Activated effector memory CD4-positive, alpha-beta T cell treated with anti-CD3 and anti-CD28 coated beads, Interleukin-2, amount 50 U/mL, for 16 hours (primary cell): ENCODE measurements at places on chromosomes 4 and X.

- DNase-seq, result no peak
Measured at GRCh38 chrX:129039176-129039575, 484.1 kb downstream of the SMARCA1 start.

DNA sequence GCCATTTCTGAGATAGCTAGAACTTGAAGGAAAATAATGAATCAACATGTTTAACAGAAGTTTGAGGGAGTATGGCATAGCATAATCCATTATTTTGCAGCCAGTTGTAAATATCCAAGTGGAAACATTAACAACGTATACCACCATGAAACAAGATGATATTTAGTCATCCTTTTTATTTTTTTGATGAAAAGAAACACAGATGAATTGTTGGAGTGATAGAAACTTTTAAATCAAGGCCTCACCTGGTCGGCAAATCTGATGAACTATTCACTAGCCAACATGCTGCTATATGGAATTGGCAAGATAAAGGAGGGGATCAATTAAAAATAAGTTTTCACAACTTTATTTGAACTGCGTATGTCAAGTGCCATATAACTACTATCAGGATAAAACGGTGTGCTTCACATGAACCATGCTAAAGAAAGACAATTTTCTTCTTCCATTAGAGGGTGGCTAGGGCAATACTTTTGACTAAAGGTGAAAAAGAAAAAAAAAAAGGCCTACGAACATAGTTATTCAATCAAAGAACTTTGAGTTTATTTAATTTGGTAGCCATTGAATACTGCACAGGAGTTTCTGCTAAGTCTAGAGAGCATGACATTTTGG is 510.7 kb downstream of the SPOCK3 start:
- DNase-seq, result no peak

GRCh38 chr4:52912608-52913007 is 50.5 kb downstream of the RASL11B start:
- no peak for DNase-seq

GRCh38 chrX:40300286-40300890 is 202.6 kb upstream of the BCOR start:
- peak; percentile 71 for DNase-seq

DNA sequence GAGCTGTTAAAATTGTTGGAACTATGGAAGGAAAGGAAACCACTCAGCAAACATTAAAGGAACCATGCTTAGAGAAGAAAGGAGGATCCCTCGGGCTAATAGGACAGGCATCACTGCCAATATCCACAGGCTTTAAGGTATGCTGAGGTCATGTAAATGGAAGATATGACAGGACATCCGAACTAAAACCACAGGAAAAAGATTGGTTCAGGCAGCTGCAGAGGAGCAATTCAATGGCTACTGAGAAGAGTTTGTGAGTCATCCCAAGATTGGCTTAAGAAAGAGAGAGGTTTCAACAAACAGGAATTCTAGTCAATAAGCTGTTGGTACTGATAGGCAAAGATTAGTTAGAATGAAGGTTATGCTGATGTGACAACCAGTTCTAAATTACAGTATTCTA is 106.4 kb upstream of the FAM241A start:
- no peak for DNase-seq

DNA sequence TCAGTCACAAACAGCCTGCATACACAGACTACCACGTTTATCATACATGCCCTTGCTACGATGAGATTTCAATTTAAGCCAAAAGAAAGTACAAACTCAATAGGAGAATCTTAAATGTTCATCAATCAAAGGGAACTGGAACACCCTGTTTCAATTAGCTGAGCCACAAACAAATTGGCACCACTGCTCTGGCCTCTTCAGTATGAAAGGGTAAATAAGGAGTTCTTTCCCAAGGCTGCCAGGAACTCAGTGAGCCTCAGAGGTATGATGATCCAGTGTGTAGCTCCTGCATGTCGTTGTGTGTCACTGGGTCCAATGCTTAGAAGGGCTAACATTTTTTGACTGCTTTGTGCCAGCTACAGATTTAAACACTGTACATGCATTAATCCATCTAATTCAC is 5.4 kb downstream of the RNF150 start:
- DNase-seq, result no peak

DNA sequence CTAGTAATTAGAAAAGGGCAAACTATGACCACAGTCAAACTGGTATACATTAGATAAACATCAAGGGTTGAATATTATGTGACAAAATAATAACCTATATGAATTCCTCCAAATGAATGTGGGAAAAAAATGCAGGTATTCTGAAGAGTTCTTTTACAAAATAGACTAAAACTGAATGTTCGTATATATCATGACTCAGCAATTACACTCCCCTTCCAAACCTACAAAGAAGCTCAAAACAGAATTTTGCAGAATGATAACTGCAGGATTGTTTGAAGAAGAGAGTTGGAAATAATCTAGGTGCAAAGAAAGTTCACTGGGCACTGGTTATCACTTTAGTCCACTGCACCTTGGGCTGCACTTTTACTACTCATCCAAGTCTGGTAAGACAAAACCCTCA is 134.1 kb downstream of the GABRG1 start:
- no peak for DNase-seq

GRCh38 chr4:106369456-106370060 is 980 bp upstream of the GIMD1 start:
- no peak for DNase-seq

DNA sequence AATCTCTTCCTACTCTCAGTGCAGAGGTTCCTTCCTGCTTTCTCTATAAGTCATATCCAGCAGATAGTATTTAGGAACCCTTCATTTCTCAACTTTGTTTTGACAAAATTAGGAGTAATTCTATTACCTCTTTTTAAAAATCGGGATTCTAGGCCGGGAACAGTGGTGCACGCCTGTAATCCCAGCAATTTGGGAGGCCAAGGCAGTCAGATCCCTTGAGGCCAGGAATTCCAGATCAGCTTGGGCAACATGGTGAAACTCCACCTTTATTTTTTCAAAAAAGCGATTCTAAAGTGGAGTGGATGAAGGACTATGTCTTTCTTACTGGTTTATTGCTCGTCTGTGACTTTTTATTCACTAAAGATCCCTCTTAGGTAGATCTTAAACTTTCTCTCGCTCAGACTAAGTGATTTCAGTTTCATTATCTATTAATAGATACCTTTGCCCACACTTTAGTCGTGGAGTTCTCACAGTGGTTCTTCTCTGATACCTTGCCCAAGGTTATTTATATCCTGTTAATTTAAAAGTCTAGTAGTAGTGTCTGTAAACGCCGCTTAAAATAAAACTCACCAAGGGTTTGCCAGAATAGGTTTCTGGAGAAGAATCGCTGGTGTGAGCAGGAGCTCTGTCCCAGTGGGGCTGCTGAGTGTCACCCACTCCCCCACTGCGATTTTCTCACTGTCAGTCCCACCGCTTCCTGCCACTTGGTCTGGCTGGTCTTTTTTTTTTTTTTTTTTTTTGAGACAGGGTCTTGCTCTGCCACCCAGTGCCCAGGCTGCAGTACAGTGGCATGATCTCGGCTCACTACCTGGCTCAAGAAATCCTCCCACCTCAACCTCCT is 27.0 kb upstream of the TMEM131L start:
- peak; percentile 69 for DNase-seq

DNA sequence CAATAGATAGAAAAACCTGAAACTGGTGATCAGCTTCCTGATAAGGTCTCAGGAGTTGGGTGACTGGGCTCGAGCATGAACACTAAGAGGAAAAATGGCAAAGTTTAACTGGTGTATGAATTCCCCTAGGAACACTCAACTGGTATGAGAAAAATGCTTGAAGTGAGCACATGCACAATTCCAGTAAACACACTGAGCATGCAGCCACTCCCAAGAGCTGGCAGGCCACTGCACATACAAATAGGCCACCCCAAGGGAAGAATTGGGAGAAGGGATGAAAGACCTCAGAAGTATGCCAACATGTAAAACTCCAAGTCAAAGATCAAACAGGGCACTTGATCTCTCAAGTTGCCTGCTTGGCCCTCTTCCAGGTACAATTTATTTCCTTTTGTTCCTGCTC is 45.4 kb upstream of the GNPDA2 start:
- no peak for DNase-seq

- DNase-seq, result no peak
Measured at GRCh38 chrX:52437212-52437611, 58.4 kb upstream of the XAGE1A start.

GRCh38 chr4:3209551-3210325 is 39.2 kb upstream of the MSANTD1 start:
- DNase-seq, result peak; percentile 45

DNA sequence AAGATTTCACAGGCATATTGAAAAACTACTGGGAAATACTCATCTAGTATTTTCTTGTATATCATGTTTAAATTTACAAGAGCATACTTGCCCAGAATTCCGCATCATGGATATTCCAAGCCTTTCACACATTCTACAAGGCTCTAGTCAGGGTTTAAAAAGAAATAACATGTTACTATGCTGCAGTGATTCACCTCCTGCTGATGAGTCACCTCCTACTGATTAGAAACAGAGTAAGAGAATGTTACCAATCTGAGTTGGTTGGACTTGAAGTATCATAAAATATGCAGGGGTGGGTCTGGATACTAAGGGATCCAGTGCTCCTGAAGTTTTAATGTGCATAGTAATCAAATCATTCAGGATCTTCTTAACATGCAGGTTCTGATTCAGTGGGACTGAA is 192.0 kb upstream of the ANK2 start:
- no peak for DNase-seq

DNA sequence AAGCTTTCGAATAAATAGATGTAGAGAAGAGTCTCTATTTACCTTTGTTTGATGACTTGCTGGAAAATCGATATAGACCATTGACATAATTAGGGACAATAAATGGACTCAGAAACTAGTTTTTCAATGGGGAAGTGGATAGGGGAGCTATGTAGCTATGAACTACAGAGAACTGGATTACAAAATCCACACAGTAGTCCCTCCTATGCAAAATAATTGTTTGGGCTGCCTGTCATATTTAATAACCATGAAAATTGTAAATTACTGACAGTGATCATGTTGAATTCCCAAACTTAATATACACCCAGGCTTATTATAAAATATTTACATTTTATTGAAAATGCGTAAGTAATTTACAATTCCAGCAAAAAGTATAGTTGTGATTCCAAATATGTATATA is 333.1 kb upstream of the FAM241A start:
- DNase-seq, result no peak

DNA sequence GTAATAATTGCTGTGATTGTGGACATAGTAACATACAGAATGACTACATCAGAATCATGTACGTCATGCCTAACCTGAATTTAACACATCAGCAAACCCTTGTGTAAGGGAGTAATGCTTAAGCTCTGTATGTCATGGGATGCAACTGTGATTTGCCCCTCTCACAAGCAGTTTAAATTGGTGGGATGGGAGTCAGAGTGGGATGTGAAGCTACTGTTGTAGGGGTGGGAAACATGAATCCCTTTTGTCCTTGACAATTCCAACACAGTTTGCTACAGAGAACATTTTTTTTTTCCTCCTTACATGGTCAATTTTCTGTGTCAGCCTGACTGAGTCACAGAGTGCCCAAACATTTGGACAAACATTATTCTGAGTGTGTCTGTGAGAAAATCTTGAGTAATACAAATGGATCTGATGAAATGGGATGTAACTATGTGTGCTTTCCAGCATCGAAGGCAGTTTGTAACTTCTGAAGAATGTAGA is 392.8 kb downstream of the GPM6A start:
- no peak for DNase-seq

- DNase-seq, result no peak
Measured at GRCh38 chr4:57157596-57158137, 47.5 kb upstream of the IGFBP7 start.

DNA sequence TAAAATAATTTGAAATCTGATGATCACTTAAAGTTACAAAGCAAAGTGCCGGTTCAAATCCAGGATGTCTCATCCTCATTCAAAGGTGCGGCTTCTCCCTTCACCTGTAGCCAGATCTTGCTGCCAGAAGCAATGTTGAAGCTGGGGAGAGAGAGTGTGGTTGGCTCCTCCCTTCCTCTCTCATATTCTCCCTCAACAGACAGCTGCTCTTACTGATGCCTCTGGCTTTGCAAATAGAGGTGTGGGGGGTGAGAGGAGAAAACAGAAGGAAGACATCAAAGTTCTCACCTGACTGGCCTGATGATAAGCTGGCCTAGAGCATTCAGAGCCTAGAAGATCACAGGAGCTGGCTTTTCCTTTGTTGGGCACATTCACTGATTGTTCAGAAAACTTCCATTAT is 28.3 kb upstream of the BTC start:
- no peak for DNase-seq
